Caki2 (cell line): ENCODE measurements at places on chromosomes 12 and 14. TPM values are rescaled to one million over a fixed set of nuclear protein-coding genes. Genes with fewer than 3 reads are reported as not detected.

GRCh38 chr14:77883131-77883846 lies 83.4 kb downstream of the ADCK1 start:
- DNase-seq, result no peak

The PLBD1 gene
- total RNA-seq, result 66.6 and 73.2 TPM in 2 replicates

The SERPINA9 gene
- not detected in 2 replicates for total RNA-seq

DNA sequence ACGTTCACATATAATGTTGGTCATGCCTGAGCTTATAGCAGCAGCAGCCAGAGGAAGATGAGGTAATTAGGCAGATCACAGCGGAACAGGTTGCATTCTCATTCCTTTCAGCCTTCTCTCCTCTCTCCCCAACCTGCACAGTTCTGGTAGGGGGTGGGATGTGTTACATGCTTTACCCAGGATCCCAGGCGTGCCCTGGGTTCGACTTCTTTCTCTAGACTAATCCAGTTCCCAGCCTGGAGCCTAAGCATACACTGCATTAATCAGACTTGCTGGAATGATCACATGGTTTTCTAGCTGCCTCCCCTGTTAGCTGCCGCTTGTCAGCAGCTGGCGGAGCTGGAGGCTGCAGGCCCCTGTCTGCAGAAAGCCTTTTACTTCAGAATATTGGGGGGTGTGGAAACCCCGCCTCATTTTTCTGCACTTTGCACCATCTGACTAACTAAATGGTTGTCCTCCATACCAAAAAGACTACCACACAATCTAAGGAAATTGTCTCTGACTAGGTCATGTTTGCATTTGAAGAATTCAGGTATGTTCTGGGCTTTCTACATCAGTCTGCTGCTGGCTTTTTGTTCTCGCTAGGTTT lies 46.0 kb upstream of the EVL start:
- DNase-seq, result no peak

DNA sequence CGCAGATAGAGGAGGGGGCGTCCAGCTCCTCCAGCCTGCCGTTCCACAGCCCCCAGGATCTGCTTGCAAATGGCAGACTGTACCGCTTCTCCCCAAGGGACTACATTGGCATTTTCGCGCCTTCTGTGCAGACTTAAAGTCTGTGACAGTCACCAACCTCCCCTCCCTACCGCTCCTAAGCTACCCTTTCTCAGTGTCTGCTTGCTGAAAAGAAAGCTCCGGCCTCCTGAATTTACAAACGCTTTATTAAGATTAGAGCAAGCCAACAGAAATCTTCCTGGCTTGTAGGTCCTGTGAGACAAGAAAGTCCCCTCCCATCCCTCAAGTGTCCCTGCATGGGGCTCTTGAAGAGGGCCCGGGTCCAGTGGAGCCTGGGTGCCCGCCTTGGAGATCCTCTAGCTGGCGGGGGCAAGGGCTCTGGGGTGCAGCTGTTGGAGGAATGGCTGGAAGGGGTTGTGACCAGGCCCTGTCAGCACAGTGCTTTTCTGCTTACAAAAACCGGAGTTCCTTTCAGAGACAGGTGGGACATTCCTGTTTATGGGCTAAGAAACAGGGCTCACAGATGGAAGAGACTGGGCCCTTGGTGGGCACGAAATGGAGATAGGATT lies 2.8 kb upstream of the DLK1 start:
- DNase-seq, result no peak

DNA sequence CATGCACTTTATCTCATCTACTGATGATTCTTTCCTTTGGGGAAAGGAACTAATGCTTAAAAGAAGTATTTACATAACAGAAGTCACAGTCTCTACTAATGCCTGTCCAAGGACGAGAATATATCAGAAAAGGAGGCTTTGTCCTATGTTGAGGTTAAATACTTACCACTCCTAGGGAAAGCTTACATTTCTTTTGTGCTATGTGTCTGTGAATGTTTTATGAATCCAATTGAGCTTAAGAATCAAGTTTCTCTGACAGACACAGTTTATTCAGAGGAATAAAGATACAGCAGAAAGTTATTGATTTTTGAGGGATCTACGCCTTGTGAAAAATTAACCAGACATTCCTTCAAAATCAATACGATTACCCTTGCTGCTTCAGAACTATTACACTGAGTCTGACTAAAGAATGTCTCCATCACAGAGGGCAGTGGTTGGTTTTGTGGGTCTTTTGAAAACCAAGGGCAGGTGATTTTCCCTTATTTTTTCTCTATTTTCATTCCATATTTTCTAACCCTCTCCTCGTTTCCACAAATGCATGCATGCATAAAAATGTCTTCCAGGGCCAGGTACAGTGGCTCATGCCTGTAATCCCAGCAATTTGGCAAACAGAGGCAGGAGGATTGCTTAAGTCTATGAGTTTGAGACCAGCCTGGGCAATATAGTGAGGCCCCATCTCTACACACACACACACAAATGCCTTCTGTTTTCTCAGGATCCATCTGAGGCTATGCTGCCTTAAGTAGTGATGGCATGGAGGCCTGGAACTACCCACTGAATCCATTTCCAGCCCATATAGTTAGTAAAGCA lies 1095.1 kb downstream of the GALC start:
- no peak for DNase-seq

DNA sequence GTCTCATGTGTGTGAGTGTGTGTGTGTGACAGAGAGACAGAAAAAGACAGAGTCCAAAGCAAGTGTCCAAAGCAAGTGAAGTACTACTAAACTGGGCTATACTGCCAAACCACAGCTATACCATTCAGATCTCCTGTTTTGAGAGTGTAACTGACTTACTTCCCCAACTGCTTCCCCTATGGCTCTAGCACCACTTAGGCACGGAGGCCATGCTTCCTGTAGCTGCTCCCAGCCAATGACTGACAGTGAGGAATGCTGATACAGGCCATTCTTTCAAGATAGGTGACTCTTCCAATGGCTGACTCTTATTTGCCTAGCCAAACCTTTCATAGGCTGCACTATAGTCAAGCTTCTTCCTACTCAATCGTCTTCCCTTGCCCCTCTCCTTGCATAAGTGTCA lies 393.2 kb downstream of the BCAT1 start:
- no peak for DNase-seq

DNA sequence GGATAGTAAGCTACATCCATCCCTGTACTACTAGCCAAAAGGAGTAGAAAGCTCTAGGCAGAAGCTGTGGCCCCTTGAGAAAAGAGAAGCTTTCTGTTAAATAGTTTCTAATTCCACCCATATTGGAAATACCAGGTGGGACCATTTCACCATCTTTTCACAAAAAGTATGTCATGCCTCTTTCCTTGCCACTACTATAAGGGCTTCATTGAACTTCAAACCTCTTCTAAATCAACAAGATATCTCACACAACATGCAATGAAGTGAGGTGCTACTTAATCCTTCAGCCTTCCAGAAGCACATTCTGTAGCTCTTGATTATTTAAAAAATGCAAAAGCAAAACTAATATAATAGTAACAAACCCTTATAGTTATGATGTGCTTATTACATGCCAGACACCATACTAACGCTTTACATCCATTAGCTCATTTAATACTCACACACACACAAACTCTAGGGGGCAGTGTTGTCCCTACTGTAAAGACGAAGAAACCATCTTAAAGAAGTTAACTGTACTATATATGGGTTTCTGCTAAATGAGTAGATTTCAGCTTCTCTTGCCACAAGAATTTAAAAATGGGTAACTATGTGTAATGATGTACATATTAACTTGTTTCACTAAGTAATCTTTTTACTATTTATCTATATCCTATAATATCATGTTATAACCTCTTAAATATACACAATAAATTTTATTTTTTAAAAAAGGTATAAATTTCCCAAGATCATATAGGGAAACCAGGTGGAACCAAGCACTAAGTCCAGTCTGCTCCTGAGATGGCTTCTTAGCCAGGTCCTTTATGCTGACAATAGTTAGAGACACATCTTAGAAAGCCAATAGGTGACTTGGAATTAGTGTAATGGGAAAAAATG lies 124.4 kb downstream of the RPS29 start:
- peak; percentile 48 for DNase-seq

- no peak for DNase-seq
These were observed 56.8 kb upstream of the CHST11 start for GRCh38 chr12:104399740-104400612.

The ACOT6 gene
- not detected in 2 replicates for total RNA-seq

The SRRM4 gene
- not detected in 2 replicates for total RNA-seq
